Activated gamma-delta T cell treated with Interleukin-2 at 50 U/mL for 16 hours (primary cell): ENCODE measurements at places on chromosomes 7 and 10.

- DNase-seq: no peak
These were observed 110.7 kb downstream of the CYTH3 start for GRCh38 chr7:6161463-6162330.

DNA sequence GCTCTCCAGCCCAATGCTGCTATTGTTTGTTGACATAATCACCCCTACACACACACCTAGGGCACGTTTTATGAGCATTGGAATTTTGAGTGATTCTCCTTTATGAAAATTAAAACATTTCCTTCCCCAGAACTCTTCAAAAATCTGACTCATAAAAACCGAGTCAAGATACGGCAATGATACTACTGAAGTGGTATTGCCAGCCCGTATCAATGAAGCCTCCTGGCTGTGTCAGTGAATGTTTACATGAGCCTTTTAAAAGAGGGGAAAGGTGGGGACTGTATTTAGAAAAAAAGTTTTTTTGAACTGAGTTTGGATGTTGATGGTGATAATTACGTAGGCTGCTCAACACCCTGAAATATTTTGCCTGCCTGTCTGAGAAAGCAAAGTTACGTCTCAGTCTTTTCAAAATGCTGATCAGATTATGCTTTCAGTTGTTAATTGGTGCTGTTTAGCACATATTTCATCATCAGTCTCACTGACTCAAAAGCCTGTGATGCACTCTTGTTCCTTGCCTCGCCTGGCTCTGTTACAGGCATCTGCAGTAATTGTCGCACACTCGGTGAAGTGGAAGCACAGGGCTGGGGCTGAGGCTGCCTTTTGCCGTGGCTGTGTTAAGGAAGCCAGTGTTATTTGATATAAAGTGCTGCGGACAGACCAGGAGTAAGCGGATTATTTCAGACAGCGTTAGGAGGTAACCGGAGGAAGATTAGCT lies 157.4 kb upstream of the TCF7L2 start:
- DNase-seq: no peak

GRCh38 chr7:159112136-159113011 lies 32.3 kb downstream of the VIPR2 start:
- DNase-seq: no peak

DNA sequence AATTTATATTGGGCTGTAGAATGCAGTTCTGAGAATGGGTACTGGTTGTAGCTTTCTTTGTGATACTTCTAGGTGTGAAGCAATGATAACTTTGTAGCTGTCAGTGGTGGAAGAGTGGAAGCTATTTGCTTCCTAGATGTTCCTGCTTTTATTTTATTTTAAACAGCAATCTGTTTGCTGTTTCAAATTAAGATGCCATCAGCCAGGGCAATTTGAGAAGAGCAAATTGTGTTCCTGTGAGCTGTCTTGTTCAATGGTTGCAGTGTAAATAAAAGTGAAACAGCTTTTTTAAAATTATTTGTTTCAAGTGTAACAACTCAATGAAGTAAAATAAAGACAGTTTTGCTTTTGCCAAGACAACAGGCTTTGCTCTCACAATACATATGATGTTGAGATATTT lies 150.8 kb upstream of the TMEM229A start:
- DNase-seq: no peak

DNA sequence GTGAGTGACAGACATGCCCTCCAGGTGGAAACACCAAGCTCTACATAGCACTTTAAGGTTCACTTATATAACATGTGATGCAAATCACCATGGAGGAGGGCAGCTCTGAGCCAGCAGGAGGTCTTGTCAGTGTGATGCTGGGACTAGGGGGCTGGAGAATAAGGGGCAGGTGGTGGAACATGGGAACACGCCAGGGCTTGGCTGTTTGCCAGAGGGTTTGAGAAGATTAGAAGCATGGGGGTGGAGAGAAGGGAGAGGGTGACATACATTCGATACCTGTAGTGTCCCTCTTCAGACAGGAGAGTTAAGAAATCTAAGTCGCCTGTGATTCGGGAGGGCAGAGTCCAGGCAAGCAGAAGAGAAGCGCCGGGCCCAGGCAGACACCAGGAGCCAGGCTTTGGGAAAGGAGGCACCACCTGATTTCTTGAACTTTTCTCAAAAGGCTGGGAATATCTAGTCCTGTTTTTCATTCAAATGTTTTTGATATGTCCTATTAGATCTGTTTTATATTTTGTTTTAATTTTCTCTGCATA lies 16.9 kb upstream of the LAMB4 start:
- DNase-seq: no peak

DNA sequence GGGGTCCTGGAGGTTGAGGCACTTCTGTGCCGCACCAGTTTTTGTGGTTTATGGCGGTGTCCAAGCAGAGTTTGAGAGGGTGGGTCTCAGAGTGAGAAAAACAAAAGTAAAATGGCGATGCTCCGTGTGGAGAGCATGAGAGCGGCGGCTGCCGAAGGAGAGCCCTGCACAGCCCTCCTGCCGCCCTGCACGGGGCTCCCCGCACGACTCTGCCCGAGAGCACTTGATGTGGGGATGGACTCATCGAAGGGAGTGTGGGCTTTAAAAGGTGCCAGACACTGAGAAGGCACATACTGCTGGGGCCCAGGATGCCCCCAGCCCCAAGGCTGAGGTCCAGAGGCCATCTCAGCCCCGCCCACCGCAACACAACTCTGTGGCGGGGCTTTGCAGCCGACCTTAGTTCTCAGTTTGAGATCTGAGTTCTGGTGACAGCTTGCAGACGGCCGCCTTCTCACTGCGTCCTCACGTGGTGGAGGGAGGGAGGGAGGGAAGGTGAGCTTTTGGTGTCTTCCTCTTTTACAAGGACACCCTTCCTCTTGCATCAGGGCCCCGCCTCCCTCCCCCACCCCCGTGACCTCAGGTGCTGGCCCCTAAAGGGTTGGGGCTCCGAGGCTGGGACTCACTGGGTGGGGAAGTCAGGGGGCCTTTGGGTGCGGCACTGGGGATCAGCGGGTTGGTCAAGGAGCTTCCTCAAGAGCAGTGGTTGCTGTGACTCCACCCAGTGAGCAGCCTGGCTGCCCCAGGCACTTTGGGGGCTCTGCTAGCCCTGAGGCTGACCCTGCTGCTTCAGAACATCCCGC lies 69.1 kb downstream of the NKX6-2 start:
- no peak for DNase-seq

DNA sequence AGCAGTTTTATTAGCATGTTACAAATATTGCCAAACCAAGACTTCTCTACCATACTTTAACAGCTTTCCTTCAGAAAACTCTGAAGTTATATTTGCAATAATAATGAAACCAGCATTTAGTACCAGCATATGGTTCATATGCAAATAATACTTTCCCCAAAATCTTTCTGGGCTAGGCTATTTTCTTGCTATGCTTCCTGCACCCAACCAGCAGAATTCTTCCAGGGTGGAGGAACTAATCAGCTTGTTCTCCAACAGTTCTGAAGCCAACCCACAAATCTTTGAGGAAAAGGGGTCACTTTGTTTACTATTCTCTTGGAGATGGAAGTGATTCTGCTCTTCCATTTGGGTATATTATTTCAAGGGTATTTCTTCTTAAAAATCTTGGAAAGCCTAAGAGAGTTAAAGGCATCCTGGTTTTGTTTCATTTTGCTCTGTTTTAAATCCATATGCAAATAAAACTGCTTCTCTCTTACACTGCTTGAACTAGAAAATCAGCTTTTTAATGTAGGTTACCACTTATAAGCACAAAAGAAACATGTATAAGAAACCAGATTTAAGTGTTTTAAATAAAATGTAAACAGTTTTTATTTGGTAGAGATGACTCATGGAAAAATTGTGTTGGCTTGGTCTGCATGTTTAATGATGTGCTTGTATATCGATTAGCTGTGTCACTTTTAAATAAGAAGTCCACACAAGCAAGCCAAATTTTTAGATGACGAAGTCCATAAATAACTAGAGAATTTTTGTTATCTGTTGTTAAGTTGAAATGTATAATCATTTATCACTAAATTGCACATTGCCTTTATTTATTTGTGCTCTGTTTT lies 103.7 kb downstream of the HECTD2 start:
- no peak for DNase-seq

DNA sequence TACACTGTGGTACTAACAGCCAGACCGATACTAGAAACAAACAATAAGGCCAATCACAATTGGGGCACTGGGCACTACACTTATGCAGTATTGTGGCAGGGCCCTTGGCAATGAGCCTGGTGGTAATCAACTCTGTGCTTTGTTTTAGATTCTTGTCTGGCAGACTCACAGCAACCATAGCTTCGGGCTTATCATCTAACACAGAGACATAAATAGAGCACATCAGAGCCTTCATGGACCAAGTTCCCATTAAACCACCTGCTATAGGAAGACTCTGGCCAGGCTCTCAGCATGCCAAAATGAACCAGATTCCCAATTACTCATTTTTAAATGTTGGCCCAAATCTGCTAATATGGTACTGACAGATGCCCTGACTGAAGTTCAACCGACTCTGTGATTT lies 218.6 kb downstream of the DGKI start:
- DNase-seq: no peak
